CD4-positive, alpha-beta T cell treated with Interferon alpha-2 for 1 hour (primary cell): ENCODE measurements at places on chromosomes 2 and 18.

GRCh38 chr2:100865816-100866460 is 46.0 kb downstream of the NPAS2 start:
- no peak for DNase-seq

DNA sequence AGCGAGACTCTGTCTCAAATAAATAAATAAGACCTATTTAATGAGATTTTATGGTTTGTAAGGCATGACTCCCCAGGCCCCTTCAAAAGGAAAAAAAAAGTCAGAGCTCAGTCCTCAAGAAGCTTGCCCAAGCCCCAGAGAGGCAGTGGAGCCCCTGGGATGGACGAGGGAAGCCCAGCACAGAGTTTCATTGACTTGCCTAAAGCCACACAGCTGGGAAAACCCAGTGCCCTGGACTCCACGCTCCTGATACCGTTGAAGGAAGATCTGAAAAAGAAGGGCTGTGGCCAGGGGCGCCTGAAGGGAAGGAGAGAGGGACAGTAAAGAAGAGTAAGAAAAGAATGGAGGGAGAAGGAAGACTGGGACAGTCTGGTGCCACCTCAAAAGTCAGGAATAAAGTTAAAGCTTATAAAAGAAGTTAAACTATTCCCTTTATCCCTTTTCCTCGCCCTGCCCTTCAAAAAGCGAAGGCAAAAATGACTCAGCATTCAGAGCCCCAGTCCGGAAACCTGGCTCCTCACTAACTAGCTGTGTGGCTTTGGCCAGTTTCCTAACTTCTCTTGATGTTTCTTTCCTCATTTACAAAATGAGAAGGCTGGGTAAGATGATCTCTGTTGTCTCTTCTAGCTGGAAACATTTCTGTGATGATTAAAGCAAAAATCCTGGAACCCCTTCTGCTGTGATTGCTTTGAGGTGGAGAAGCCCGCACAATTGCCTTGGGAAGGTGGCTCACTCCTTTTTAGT is 46.7 kb downstream of the LYPD1 start:
- no peak for DNase-seq

GRCh38 chr2:109681633-109682380 is 67.6 kb downstream of the SOWAHC start:
- no peak for DNase-seq

GRCh38 chr2:167293172-167293781 is 405.0 kb downstream of the XIRP2 start:
- no peak for DNase-seq

DNA sequence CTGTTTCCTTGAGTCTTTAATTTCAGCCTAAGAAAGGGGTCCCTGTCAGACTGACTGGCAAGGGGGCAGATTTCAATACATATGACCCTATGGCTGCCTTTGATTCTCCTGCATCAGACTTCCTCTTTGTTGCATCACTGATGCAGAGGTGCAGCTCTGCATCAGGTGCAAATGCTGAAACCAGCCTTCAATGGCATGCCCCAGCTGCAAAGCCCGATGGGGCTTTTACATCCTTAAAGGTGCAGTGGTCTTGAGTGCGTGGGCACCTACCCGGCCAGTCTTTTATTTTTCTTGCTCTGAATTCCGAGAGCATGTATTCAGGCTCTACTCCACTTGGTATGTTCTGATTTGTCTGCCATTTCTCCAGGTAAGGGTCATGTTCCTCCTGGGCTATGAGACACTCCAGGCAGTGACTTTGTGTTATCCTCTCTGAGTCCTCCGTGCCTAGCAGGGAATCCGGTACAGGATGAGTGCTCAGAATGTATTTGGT is 169.5 kb downstream of the MYCN start:
- DNase-seq: no peak

GRCh38 chr2:164234074-164234473 is 387.2 kb downstream of the GRB14 start:
- no peak for DNase-seq

DNA sequence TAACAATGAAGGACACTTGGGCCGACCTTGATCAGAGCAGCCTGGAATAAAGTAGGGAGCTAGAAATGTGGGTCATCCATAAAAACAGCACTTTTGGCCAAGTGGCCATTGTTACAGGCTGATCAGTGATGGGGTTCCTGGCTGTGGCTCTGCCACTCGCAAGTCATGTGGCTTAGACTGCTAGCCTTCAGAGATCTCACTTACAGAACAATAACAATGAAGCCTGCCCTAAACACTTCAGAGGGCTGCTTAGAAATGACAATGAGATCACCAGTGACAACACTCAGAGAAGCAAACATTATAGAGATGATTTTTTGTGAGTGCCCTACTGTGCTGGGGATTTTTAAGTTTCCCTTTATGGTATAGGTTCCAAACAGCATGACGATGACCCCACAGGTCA is 107.9 kb upstream of the LMAN1 start:
- no peak for DNase-seq

DNA sequence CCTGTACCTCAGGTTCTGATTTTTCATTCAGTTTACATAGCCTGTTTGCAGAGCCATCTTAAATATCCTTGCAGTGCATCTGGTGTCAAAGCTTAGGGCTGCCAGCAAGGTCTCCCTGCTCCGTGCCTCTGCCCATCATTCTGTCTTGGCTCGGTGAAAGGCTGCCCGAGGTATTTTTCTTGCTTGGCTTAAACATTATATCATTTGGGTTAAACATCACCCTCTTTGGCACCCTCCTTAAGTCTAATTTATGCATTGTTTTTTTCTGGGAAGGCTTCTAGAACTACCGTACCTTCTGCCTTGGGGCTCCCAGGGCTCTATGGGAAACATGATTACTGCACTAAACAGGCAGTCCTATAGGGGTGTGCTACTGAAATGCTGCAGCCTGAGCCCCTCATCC is 158.6 kb upstream of the CELF4 start:
- DNase-seq: no peak

DNA sequence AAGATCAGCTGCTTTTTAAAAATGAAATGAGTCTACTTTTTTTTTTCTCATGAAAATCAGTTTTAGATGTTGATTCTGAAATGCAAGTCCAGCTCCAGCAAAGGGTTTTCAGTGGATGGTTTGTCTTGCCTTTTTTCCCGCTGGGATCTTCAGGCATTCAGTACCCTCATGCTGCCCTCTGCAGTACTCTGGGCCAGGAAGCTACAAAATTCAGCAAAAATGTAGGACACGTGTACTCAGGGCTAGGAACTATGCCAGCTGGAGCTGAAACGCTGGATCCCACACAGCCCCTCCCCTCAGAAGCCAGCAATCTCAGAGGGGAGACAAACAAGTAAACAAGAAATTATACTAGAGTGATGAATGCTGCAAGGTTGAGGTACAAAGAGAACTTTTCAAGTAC is 97.3 kb downstream of the MMADHC start:
- no peak for DNase-seq

- no peak for DNase-seq
These were observed 105.0 kb upstream of the RBBP8 start for GRCh38 chr18:22828171-22828570.
